ENCODE measurements at places on chromosomes 4 and X.

DNA sequence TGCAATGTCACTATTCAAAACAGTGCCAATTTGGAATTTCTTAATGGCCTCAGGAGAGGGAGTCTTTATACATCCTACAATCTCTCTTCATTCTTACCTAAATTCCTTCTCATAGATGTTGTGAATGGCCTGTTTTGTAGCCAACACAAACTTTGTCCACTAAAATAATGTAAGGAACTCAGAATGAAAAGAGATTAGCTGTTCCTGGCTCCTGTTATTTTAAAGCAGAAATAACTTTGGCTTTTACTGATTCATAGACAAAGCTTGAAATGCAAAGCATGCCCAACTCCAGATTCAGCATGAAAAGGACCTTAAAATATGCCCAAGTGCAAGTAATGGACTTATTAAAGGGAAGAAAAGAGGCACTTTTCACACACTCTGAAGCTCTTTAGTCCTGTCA is 146.0 kb upstream of the GPC4 start:
- DNase-seq, result no peak

DNA sequence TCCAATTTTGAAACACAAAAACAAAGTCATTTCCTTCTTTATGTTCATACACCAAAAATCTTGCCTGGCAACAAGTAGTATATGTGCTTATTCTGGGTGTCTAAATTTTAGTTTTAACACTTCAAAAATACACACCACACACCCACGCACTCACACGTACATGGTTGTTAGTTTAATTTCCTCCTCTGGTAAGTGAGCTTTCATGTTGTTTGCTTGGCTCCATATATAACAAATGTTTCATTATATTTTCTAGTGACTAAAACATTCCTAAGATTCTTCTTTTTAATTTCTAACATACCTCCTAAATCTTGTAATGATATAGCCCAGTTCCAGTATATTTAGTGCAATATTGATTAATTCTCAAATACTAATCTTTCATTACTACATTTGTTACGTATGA is 80.9 kb downstream of the PRDM5 start:
- no peak for DNase-seq

GRCh38 chrX:130994671-130995070 is 63.5 kb upstream of the ARHGAP36 start:
- no peak for DNase-seq

DNA sequence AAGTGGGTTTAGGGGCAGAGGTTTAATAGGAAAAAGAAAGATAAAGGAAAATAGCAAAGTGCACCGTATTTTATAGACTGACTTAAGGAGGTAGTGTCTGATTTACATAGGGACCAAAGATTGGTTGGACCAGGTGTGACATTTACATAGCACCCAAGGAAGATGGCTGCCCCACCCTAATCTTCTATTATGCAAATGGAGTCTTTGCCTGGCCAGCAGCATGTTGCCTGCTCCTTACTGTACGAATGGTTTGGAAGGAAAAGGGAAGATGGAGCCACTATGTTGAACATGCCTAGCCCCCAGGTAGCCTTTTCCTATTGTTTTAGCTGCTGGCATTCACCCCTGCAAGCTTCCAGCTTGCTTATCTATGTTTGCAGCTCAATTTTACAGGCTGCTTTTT is 146.2 kb upstream of the PDE5A start:
- no peak for DNase-seq

GRCh38 chr4:184450045-184450444 is 24.3 kb downstream of the IRF2 start:
- no peak for DNase-seq

- peak; percentile 9 for DNase-seq
These were observed 29.0 kb downstream of the PDHA1 start for GRCh38 chrX:19372547-19373331.

GRCh38 chr4:59881632-59882031 is 1318.5 kb upstream of the ADGRL3 start:
- DNase-seq, result no peak

- DNase-seq, result no peak
These were observed 103.1 kb upstream of the BMP3 start for GRCh38 chr4:80927420-80927819.

DNA sequence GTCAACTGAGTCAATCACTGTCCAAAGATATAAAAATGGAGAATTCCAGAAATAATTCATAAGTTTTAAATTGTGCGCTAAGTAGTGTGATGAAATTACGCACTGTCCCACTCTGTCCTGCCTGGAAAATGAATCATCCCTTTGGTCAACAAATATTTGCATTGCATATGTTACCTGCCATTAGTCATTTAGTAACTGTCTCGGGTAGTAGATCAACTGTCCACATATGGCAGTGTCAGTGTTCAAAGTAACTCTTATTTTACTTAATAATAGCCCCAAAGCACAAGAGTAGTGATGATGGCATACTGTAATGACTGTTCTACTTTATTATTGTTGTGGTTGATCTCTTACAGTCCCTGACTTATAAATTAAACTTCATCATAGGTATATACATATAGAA is 3.4 kb downstream of the YTHDC1 start:
- DNase-seq, result no peak

GRCh38 chrX:72124540-72125201 is 7.0 kb downstream of the RTL5 start:
- no peak for DNase-seq

DNA sequence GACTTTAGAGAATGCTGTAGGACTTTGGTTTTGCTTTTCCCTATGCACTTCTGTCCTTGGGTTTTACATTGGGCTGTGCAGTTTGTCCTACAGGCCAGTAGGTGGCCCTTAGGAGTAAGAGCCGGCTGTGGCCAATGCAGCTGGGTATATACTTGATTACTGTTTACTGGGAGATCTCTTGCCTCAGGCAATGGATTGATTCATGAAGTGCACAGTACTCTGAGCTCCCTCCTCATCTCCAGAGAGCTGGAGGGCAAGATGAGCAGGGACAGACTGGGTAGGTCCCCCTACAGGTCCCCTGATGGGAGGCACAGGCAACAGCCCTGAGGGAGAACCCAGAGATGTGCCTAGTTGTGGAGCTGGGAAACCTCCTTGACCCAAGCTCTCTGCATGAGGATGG is 103.8 kb upstream of the QRFPR start:
- DNase-seq, result no peak

DNA sequence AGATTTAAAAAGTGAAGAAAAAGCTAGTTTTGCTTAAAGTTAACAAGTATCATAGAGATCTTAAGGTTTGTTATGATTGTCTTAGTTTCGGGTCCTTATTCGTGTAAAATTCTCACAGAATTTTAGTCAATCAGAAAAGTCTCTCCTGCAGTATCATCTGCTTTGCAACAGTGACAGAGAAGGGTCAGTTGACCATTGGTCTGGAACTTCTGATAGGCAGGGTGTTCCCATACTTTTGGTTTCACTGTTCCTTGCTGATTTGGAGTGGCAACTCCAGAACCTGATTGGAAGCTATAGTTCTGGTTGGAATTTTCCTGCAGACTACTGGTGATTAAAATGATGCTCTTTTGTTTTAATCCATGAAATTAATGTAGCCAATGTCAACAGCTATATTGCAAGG is 1.8 kb downstream of the IL15 start:
- DNase-seq, result no peak

GRCh38 chr4:96146686-96147085 is 306.8 kb downstream of the PDHA2 start:
- no peak for DNase-seq

DNA sequence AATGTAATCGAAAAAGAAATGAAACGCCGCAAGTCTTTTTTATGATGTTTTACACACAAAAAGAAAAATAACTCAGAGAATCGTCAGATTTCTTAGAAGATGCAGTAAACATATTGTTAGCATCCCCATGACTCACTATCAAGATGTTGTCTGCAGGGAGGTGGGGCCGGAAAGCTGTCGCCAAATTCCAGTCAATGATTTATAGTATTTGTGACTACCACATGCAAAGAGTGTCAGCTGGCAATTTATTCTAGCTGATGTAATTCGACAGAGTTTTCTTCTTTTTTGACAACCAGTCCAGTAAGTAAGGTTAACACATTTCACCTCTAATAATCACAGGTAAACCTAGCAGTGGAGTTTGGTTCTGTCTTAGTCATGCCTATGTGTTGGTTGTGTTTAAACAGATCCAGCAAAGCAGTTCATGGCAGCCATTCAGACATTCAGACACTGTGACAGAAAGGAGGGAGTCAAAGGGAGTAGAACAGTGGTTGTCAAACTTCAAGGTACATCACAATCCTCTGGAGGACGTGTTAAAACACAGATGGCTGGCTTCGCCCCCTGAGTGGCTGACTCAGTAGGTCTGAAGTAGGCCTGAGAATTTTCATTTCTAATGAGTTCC is 19.8 kb upstream of the PPP1R2C start:
- DNase-seq, result no peak

- no peak for DNase-seq
These were observed 240.4 kb upstream of the PSAPL1 start for GRCh38 chr4:7675136-7675535.

DNA sequence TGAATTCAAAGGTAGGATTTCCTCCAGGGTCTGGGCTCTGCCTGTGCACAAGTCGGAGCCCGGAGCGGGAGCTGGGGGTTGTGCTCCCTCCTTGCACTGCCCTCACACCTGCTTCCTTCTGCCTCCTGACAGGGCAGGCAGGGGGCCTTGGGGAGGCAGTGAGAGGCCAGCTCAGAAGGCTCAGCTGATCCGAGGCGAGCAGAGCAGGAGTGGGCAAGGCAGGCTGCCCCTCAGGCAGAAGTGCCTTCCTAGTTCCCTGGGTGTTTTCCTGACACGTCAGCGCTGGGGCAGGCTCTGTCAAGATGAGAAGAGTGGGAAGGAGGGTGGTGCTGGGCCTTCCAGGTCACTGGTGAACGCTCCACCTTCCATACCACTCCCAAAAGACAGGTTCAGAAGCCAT is 5.5 kb upstream of the IRAK1 start:
- no peak for DNase-seq

DNA sequence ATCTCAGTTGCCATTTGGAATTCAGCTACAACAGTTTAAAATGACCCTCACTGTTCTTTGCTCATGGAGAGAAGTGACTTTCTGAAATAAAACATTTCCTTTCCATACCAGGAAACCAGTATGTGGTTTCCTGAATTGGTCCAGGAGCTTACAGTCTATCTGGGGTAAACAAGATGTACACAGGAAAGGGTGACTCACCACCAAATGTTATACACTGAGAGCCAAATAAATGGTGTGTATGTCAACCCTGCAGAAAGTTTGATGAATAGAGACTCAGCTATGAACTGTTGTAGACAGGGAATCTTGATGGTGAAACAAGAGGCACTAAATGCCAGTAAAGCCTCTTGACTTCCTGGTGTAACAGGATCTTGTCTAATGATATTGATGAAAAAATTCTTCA is 100.4 kb downstream of the HS6ST2 start:
- DNase-seq, result no peak

GRCh38 chrX:30568136-30568535 is 9.4 kb downstream of the TASL start:
- no peak for DNase-seq

DNA sequence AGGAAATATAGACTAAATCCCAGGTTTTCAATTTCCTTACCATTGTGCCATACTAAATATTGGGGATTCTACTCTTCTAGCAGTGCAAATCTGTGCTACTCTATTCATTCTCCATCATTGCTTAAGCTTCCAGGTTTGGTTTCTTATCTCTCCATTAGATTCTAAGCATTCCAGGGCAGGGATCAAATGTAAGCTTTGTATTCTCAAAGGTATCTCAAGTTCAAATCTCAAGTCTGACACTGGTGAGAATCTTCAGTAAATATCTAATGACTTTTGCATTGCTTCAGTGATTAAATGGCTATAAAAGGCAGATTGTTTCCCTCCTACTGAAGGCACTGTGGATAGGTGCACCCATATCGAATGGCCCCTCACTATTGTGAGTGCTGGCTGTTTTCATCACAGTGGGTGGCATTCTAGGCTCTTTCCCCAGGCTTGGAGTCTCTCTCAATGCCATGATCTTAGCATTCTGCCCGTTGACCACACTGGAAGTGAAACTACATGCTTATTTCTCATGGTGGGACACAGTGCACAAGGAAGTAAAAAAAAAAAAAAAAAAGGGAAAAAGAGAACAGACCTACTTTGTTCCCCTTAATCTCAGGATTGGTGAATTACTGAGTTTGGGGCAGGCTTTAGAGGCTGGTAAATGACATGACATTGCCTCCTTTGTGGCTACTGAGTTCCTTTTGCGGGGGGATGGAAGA is 28.7 kb downstream of the FAM9C start:
- no peak for DNase-seq

DNA sequence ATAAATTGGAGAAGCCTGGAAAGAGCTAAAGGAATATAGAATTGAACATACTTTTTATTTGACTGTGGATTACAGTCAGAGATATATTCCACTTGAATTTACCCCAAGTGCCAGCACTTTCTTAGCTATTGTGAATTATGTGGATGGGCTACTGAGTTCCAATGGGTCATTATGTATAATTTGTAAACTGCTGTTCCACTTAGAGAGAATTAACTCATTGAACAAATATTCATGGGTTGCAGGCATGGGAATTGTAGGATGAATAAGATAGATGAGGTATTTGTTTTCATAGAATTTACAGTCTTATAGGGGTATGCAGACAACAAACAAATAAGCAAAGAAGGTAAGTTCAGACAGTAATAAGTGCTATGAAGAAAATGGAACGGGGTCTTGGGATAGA is 195.7 kb downstream of the SHROOM3 start:
- no peak for DNase-seq

- no peak for DNase-seq
These were observed 137.0 kb upstream of the INPP4B start for GRCh38 chr4:142983065-142983464.

- DNase-seq, result no peak
These were observed 35.9 kb upstream of the PPM1K start for GRCh38 chr4:88320224-88320779.

DNA sequence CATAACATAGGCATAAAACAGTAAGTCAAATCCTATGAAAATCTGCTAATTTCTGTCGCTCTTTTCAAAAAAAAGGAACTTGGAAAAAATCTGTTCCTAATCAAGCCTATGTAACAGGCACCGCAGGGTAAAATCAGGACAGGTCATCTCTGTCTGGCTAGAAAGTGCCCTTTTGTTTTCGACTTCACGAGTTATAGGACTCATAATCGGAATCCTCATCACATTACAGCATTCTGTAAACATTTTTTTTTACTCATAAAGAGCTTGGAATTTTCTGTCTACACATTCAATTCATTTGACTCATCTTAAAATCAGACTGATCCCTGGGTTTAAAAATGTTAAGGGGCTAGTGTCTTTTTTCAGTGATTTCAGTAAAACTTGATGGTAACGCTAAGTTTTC is 181.7 kb upstream of the TBC1D9 start:
- no peak for DNase-seq

DNA sequence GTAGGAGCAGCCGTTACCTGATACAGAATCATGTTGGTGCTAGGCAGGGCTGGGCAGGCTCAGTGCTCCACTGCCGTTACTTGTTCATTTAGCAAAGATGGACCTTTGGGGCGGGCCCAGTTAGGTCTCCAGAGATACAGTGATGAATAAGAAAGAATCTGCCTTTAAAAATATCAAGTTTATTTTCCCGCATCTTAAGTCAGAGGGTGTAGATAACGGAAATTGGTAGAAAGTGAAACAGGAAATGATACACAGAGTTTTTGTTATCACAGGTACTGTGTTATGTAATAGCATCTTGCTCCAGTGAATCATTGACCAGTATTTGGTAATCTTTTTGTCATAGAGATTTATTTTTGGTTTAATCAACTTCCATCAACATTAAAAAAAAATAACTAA is 5.5 kb downstream of the TMEM131L start:
- DNase-seq, result no peak
